ENCODE measurements at places on chromosomes 4 and X.
A peak's percentile ranks its signal among the peaks of the same experiment; 100 is the strongest.

DNA sequence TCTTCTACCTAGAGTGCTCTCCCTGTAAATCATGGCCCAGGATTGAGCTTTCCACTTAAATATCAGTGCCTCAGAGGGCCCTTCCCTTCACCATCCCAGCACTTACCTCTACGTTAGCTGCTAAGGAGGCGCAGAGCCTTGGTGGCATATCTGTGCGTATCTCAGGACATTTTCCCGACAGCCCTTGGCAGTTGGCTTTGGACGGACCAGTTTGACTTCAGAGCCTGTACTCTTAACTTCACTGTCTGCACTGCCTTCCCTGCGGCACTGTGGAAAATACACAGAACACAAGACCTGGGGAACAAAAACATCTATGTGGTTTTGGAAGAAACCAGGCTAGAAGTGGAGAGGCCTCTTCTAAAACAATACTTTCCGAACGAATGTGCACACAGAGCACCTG is 2.4 kb downstream of the TADA2B start:
- no peak for DNase-seq

DNA sequence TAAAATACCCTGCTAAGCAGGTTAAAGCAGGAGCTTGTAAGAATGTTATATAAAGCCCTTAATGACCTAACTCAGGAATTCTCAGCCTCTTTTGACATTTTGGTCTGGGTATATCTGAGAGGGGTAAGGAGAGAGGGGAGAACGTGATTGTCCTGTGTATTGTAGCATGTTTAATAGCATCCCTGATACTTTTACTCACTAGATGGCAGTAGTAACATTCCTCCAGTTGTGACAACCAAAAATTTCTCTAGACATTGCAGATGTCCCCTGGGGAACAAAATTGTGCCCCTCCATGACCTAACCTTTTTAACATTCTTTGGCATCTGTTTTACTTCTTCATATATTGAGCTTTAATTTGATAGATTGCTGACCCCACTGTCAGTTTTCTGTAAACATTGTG is 17.9 kb downstream of the SMARCA5 start:
- no peak for DNase-seq

DNA sequence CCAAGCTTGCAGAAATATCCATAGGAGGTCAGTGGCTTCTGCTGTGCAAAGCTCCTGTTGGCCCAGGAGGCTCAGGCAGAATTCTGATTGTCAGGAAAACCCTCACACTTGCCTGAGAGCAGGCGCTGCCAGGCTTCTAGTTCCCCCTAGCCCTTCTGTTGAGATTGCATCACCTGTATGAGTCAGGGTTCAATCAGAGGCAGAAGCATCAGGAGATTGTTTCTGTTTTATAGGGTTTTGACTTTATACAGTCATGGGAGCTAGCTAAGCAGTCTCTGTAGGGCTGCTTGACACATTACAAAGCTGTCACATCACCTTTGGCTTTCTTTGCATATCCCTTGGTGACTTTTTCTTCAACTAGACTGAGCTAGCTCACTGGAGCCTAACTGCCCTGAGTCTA is 27.8 kb downstream of the DIPK2B start:
- no peak for DNase-seq

GRCh38 chr4:12488672-12489071 is 995.5 kb downstream of the RAB28 start:
- DNase-seq, result no peak

DNA sequence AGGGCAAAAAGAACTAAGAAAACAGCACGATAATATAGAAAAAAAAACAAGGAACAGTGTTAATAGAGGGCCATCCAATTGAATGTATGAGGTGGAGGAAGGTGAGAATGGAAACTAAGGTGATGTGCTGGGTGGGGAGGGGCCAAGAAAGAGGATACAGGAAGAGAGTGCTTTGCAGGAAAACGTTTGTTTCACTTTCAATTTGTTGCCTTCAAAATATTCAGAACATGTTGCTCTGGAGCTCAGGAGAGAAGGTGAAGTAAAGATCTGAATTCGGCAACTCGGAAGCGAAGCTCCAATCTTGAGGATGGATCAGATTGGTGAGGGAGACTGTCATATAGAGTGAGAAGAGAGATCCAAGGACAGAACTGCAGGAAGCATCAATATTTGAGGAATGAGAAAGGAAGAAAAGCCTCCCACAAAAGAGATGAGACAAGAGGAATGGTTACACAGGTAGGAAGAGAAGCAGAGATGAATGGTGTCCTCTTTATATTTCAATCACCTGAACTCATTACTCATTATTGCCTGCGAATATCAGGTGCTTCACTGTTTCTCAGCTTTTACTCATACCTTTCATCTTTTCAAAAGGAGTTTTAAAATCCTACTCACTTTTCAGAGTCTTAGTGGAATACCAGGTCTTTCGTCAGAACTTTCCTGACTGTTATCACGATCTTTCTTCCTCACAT is 14.7 kb upstream of the SEC24D start:
- DNase-seq, result peak; percentile 8

DNA sequence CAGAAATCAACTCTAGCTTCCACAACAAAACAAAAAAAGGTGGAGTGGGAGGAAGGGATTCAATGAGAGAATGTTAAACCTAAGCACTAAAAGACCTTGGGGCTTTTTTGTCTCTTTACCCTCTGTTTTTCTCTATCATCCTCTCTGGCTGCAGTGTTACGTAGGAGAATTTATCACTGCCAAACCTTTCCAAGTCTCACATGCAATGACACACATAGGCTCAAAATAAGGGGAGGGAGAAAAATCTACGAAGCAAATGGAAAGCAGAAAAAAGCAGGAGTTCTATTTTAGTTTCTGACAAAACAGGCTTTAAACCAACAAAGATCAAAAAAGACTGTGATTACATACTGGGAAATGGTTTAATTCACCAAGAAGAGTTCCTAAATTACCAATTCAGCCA is 152.1 kb downstream of the ADGRA3 start:
- no peak for DNase-seq

DNA sequence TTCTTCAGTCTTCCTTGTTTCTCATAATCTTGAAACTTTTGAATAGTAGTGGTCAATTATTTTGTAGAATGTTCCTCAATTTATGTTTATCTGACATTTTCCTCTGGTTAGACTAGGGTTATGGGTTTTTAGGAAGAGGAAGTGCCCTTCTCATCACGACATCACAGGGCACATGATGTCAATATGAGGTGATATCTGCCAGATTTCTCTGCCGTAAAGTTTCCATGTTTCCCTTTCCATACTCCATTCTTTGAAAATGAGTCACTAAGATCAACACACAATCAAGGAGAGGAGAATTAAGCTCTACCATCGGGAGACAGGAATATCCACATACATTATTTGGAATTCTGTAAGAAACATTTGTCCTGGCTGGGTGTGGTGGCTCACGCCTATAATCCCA is 28.4 kb downstream of the RP2 start:
- no peak for DNase-seq

DNA sequence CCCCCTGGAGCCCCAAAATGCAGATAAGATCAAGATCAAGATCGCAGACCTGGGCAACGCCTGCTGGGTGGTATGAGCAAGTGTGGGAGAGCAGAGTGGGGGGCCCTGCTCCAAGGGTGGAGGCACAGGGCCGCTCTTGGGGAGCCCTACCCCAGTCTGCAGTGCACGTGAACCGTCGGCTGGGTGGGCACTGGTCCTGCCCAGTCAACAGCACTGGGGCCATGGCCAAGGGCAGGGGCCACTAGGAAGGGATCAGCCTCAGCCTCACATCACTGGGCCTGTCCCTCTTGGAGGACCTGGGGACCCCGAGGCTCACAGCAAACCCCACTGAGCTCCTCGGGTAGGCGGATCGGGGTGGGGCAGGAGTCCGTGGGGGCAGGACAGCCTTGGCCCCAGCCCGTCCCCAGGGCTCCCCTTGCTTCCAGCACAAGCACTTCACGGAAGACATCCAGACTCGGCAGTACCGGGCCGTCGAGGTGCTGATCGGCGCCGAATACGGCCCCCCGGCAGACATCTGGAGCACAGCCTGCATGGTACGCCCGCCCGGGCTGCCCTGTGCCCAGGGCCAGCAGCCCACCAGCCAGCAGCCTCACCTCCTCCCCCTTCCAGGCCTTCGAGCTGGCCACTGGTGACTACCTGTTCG is 3.6 kb downstream of the SRPK3 start:
- DNase-seq, result no peak

DNA sequence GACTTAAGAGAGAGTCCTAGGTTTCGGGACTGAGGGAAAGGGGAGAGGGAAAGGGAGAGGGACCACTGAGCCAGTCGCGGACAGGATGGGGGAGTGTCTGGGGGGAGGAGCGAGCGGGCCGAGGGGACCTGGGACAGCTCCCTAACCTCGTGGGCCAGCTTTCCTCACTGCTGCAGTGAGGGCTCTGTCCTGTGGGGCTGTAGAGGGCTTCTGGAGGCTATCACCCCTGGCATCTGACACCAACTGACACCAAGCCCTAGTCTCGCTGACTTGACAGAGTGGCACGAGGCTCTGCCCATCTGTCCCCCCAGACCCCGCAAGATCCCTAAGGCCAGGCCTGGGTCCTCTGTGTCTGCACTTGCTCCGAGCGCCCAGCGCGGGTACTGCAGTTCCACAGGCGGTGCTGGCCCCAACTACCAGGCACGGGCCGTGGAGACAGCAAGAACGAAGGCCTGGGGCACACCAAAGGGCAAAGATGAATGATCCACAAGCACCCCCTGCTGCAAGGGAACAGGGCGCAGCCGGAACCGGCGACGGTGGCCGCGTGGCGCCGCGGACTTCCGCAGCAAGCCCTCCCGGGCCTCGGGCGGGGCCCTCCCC is 465 bp downstream of the HAUS7 start:
- DNase-seq, result no peak

- DNase-seq, result no peak
These were observed 6.2 kb downstream of the NR0B1 start for GRCh38 chrX:30302956-30303355.
